Karpas-422 (cell line): ENCODE measurements at places on chromosomes 5 and 9. TPM values are rescaled to one million over a fixed set of nuclear protein-coding genes. Genes with fewer than 3 reads are reported as not detected.

DNA sequence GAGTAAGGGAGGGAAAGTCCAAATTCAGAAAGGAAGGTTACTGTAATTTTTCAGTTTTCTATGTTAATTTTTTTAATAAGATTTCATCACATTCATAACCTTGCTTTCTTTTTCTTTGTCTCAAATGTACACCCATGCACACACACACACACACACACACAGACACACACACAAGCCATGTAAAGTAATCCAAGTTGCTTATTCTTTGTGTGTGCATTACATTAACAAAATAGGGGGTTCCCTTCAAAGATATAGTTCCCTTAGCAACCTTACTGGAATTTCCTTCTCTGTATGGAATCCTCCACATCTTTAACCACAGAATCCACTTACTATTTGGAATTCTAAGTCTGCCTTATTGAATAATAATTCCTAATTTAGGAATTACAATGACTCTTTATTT lies 32.7 kb downstream of the ZNF366 start:
- no peak overlapping the region for H3K4me3 ChIP-seq
- no peak overlapping the region for H3K27ac ChIP-seq
- H3K27me3 ChIP-seq = no peaks in the 10 kb centered on the region
- no peak for DNase-seq
- no peaks in the 10 kb centered on the region for H3K36me3 ChIP-seq
- no peaks in the 10 kb centered on the region for H3K4me1 ChIP-seq

DNA sequence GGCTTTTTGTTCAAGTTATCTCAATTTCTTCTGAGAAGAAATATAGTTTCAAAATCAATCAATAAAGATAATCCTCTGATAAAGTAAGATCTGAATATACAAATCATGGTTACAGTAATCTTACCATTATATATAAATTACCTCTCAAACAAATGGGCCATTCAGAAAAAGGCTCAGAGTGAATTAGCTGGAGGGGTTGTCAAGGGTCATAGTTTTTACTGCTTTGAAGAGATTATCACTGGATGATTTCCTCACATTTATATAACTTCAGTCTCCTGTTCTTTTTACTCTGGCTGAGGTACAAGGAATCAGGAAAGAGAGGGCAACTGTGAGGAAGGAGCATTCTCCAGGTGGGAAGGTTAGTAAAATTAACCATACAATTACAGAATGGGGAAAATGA lies 148.6 kb upstream of the ELL2 start:
- H3K4me1 ChIP-seq = no peaks in the 10 kb centered on the region
- H3K27me3 ChIP-seq = no peaks in the 10 kb centered on the region
- H3K4me3 ChIP-seq = no peak overlapping the region
- no peaks in the 10 kb centered on the region for H3K36me3 ChIP-seq
- no peak overlapping the region for H3K27ac ChIP-seq

The IDNK gene
- total RNA-seq = 14.3 and 18.8 TPM in 2 replicates

The TMEM232 gene
- 4.2 and 4.3 TPM in 2 replicates for total RNA-seq
